Panc1 (cell line): ENCODE measurements at places on chromosomes 7 and 10. TPM values are rescaled to one million over a fixed set of nuclear protein-coding genes. Genes with fewer than 3 reads are reported as not detected.

GNGT1 gene
- total RNA-seq, result not detected

OPN1SW gene
- not detected for total RNA-seq

NUTM2E gene
- total RNA-seq, result 0.08 TPM

CACNB2 gene
- not detected for total RNA-seq

CLIP2 gene
- total RNA-seq, result 39.9 TPM

CDC14C gene
- not detected for total RNA-seq

DNA2 gene
- 29.0 TPM for total RNA-seq

- peaks cover 5% of the 10 kb centered on the region; the same call in 1 of the 2 replicates for H3K36me3 ChIP-seq
- H3K27me3 ChIP-seq, result no peaks in the 10 kb centered on the region
- no peak for DNase-seq
Observed at GRCh38 chr7:44634187-44634838, 27.9 kb downstream of the OGDH start.

DNA sequence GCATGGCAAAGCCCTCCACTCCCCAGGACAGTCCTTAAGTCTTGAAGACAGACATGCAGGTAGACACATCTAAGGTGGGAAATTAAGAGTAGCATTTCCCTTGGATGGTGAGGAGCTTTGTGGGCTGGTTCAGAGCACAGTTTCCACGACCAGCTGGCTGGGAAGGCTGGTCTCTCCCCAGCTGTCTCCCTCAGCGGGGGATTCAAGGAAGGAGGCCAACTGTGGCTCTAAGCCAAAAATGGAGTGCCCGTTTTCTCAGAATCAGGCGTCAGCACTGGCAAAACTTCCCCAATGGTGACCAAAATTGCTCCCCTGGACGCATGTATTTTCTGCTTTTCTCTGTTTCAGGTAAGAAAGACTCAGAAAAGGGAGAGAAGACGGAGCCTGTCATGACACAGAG lies 230.6 kb upstream of the FZD8 start:
- no peak overlapping the region for H3K4me3 ChIP-seq
- H3K36me3 ChIP-seq, result no peaks in the 10 kb centered on the region
- no peaks in the 10 kb centered on the region for H3K4me1 ChIP-seq
- no peaks in the 10 kb centered on the region for H3K27me3 ChIP-seq

DNA sequence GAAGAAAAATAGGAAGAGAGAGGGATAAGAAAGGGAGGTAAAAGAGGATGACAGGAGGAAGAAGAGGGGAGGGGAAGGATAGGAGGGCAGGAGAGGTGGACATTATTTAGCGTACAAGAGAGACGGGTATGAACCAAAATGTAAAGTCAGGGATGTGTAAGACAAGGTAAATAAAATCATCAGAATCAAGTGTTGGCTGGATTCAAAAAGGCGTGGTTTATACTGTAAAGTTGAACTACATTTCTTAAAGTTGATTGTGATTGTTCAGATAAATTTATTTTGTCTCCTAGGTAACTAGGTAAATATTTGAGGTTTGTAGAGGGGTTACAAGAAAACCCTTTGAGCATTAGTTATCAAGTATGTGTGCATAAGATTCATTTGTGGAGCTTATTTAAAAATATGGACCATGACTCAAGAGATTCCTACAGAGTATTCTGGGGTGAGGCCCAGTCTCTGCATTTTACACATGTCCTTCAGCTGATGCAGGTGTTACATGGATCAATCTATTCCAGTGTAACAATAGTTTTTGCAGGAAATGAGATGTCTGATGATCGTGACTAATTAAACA lies 512.1 kb upstream of the MBL2 start:
- no peak overlapping the region for H3K4me3 ChIP-seq
- H3K27me3 ChIP-seq, result no peaks in the 10 kb centered on the region
- H3K27ac ChIP-seq, result no peak overlapping the region
- no peaks in the 10 kb centered on the region for H3K4me1 ChIP-seq

GRCh38 chr10:84493951-84494848 lies 165.8 kb downstream of the CCSER2 start:
- no peak overlapping the region for H3K4me3 ChIP-seq
- no peaks in the 10 kb centered on the region for H3K27me3 ChIP-seq
- no peak overlapping the region for H3K27ac ChIP-seq
- no peaks in the 10 kb centered on the region for H3K4me1 ChIP-seq
